Activated CD4-positive, alpha-beta T cell treated with anti-CD3 and anti-CD28 coated beads, Interleukin-2, amount 10 ng/mL, durations not matched to agents 7 days and 5 days (primary cell): ENCODE measurements at places on chromosomes 5 and 9. TPM values are rescaled to one million over a fixed set of nuclear protein-coding genes. Genes with fewer than 3 reads are reported as not detected.

DNA sequence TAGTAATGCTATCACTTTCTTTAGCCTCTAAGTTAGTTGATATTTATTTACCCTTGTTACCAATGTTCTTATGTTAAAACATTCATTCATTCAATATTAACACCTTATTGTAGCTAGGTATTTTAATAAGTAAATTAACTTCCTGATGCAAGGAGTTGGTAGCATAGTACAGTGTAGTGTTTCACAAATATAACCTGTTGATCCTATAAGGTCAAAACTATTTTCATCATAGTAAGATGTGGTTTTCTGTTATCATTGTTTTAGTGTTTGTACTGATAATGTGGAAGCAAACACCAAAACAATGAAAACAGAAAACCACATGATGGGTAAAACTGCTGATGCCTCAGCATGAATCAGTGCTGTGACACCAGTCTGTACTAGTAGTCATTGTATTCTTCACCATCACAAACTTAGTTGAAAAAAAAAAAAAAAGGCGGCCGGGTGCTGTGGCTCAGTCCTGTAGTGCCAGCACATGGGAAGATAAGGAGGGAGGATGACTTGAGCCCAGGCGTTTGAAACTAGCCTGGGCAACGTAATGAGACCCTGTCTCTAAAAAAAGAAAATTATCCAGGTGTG, 36.5 kb downstream of the ZCCHC7 start:
- DNase-seq: no peak
- no peak overlapping the region for H3K27ac ChIP-seq
- no peak overlapping the region for H3K4me3 ChIP-seq
- no peaks in the 10 kb centered on the region for H3K27me3 ChIP-seq
- peaks cover 60% of the 10 kb centered on the region for H3K36me3 ChIP-seq
- H3K4me1 ChIP-seq: peaks cover 14% of the 10 kb centered on the region

GRCh38 chr9:99114049-99114440, 9.1 kb downstream of the TGFBR1 start:
- peaks cover 87% of the 10 kb centered on the region for H3K4me1 ChIP-seq
- H3K4me3 ChIP-seq: no peak overlapping the region
- H3K36me3 ChIP-seq: peaks cover 60% of the 10 kb centered on the region

OSMR gene
- total RNA-seq: not detected

IFNA2 gene
- not detected for total RNA-seq

DNA sequence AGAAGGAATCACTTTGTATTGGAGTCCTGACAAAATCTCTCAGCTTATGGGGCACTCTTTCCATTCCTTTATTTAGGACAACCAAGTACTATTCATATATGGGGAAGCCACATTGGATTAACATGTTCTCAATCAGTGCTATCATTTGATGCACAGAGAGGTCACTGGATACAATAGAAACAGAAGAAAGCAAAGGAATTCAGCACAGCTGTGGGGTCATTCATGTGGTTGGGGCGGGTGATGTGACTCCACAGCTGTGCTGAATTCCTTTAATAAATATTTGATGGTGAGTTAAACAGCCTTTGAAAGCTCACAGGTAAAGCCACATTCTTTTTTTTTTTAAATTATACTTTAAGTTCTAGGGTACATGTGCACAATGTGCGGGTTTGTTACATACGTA, 854 bp upstream of the TEX48 start:
- peaks cover 56% of the 10 kb centered on the region for H3K4me1 ChIP-seq
- no peak overlapping the region for H3K27ac ChIP-seq
- peaks cover 36% of the 10 kb centered on the region for H3K36me3 ChIP-seq
- peaks cover 3% of the 10 kb centered on the region for H3K27me3 ChIP-seq
- H3K4me3 ChIP-seq: no peak overlapping the region
- no peak for DNase-seq

DNAJC21 gene
- 52.4 TPM for total RNA-seq

DNA sequence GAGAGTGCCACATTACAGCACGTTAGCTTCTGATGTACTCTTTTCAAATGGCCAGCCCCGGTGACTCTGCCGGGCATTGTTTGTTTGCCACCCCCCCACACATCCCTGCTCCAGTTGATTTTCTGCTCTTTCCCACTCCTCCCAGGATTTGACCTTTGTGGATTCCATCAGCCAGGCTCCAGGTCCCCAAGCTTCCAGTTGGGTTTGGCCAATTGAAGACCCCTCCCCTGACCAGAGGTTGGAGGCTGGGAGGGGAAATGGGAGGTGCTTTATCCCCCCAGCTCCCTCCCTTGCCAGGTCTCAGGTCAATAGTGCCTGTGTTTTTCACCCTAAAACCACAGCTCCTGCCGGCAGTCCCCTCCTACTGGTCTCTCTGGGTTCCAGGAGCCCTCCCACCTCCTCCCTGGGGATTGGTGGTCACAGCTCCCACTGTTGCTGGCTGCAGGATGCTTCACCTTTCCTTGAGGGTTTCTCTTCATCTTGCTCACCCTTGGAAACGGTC, 34.9 kb downstream of the IRF1 start:
- peak; percentile 17 for DNase-seq
- peak overlapping the region; percentile 51 for H3K4me3 ChIP-seq
- peaks cover 70% of the 10 kb centered on the region for H3K36me3 ChIP-seq
- H3K4me1 ChIP-seq: peaks cover 85% of the 10 kb centered on the region
- peak overlapping the region; percentile 99 for H3K27ac ChIP-seq
- H3K27me3 ChIP-seq: no peaks in the 10 kb centered on the region

DNA sequence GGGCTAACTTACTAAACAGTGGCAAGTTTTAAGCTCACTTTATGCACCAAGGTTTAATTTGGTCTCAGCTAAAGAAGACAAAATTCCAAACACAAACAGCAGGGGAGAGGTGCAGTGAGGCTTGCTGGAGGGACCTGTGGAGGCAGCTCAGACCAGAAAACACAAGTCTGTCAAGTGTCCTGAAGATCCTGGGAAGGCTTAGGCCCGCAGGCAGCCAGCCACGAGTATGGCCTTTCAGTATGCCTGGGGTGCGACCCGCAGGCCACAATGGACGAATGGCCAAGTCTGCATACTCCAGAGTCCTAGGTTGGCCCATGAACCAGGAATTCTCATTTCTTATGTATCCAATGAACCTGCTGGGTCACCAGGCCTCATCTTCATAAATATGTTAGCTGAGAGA, 9.3 kb downstream of the CCNI2 start:
- DNase-seq: no peak
- H3K27ac ChIP-seq: no peak overlapping the region
- no peak overlapping the region for H3K4me3 ChIP-seq
- no peaks in the 10 kb centered on the region for H3K27me3 ChIP-seq
- H3K36me3 ChIP-seq: no peaks in the 10 kb centered on the region

SPINK4 gene
- not detected for total RNA-seq

DNA sequence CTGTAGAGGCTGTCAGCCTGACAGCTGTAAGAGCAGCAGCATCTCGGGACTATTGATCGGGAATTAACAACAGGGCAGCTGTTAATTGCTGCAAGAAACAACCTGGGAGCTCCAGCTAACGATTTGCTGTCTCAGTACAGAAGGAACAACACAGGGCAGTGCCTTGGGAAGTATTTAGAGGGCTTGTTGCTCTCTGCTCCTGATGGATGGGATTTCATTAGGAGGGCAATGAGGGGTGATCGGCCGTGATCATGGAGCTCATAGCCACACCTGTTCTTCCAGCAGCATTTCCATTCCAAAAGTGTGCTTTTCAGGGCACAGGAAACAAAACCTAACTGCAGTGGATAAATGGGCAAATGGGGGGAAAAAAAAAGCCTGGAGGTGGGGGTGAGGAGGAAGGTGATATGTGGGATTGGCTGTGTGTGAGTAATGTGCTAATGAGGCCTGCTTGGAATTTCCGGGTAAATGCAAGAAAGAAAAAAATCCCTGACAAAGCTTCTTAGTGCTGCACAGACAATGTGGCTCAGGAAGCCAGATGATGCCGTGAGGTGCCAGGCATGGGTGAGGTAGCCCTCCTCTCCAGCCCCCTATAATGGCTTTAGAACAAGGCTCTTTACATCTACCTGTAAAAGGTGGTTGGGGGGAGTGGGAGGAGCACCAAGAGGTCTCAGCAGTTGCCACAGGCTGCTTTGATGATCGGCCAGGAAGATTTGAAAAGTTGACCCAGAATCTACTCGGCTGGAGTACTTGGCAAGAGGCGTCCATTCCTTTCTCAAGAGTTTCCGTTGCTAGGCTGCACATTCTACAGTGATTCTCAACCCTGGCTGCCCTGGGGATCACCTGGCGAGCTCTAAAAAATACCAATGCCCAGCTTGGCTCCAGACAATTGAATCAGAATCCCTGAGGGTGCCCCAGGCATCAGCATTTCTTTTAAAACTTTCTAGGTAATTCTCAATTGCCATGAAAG, 139.5 kb upstream of the KLF9 start:
- H3K4me3 ChIP-seq: no peak overlapping the region
- no peak overlapping the region for H3K27ac ChIP-seq
- no peaks in the 10 kb centered on the region for H3K27me3 ChIP-seq
- H3K36me3 ChIP-seq: no peaks in the 10 kb centered on the region
- DNase-seq: no peak

DNA sequence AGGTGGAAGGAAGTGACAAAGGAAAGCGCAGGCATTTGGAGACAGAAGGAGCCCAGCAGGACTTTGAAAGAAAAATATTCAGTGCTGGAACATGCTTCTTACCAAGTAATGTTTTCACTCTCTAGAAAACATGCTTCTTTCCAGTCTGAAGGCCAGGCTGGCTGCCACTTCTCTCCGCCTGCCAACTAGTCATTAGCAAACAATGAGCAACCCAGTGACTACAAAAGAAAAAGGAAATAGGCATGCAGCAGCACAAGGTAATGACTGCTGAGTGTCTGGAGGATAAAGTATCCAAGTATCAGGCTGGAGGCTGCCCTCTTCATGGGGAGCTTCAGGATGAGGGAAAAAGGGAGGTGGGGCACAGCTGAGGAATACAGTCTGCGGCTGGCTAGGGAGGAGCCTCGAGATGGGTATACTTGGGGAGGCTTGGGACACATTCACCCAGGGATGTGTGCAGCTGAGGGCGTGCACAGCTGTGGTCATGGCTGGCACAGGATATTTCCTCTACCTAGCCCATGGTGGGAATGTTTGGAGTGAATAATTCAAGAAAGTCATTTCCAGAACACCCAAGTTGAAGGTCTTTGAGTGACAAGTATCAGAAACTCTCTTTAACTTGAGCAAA, 161.5 kb upstream of the KIF2A start:
- no peak for DNase-seq
- no peak overlapping the region for H3K4me3 ChIP-seq
- peaks cover 27% of the 10 kb centered on the region for H3K27me3 ChIP-seq
- H3K4me1 ChIP-seq: no peaks in the 10 kb centered on the region
- H3K36me3 ChIP-seq: no peaks in the 10 kb centered on the region

DNA sequence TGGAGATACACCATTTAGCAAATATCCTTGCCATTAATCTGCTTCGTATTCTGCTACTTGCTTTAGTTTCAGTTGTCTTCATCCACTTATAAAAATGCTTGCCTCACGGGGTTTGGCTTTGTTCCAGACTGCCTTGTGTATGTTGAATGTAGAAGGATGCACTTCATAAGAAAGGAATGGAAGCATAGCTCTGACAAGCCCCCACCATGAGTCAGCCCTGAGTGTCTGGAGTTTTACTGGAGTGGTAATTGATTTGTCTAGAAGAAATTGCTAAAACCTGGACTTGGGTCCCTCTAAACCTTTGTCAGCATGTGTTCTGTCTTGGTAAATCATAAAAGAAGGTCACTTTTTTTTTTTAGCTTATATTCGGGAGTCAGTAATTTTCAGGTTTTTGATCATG, 4.6 kb downstream of the TEX48 start:
- no peak for DNase-seq
- peaks cover 8% of the 10 kb centered on the region for H3K36me3 ChIP-seq
- H3K27me3 ChIP-seq: peaks cover 4% of the 10 kb centered on the region
- no peak overlapping the region for H3K27ac ChIP-seq
- H3K4me3 ChIP-seq: no peak overlapping the region

DNA sequence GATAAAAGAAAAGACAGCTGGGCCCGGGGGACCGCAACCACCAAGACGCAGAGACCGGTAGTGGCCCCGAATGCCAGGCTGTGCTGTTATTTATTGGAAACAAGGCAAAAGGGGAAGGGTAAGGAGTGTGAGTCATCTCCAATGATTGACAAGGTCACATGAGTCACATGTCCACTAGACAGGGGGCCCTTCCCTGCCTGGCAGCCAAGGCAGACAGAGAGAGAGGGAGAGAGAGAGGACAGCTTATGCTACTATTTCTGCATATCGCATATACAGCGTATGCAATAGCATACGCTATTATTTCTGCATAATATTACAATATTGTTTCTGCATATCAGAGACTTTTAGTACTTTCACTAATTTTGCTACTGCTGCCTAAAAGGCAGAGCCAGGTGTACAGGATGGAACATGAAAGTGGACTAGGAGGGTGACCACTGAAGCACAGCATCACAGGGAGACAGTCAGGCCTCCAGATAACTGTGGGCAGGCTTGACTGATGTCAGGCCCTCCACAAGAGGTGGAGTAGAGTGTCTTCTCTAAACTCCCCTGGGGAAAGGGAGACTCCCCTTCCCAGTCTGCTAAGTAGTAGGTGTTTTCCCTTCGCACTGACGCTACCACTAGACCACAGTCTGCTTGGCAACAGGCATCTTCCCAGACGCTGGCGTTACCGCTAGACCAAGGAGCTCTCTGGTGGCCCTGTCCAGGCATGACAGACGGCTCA, 50.3 kb downstream of the RFX3 start:
- no peak overlapping the region for H3K4me3 ChIP-seq
- no peak for DNase-seq
- peaks cover 64% of the 10 kb centered on the region for H3K4me1 ChIP-seq
- H3K27me3 ChIP-seq: no peaks in the 10 kb centered on the region

DNA sequence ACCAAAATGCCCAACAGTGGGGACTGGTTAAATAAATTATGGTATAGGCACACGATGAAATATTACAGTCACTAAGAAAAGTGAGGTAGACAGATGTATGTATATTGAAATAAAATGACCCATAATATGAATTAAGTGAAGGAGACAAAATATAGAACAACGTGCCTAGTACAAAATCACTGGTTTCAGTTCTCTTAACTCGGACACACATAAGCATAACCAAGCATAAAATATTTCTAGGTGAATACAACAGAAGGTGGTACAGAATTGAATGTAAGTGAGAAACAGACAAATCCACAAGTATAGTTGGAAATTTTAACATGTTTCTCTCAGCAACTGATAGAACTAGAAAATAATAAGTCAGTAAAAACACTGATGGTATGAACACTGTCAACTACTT, 22.0 kb downstream of the PUM3 start:
- H3K4me3 ChIP-seq: no peak overlapping the region
- H3K4me1 ChIP-seq: peaks cover 5% of the 10 kb centered on the region
- peaks cover 47% of the 10 kb centered on the region for H3K36me3 ChIP-seq
- no peak overlapping the region for H3K27ac ChIP-seq
- no peak for DNase-seq

RANBP17 gene
- total RNA-seq: not detected

LCN12 gene
- total RNA-seq: 3.1 TPM

GRCh38 chr9:83133316-83133715, 70.4 kb upstream of the RASEF start:
- H3K4me1 ChIP-seq: no peaks in the 10 kb centered on the region
- no peak for DNase-seq
- no peaks in the 10 kb centered on the region for H3K36me3 ChIP-seq

QRFP gene
- not detected for total RNA-seq

DNA sequence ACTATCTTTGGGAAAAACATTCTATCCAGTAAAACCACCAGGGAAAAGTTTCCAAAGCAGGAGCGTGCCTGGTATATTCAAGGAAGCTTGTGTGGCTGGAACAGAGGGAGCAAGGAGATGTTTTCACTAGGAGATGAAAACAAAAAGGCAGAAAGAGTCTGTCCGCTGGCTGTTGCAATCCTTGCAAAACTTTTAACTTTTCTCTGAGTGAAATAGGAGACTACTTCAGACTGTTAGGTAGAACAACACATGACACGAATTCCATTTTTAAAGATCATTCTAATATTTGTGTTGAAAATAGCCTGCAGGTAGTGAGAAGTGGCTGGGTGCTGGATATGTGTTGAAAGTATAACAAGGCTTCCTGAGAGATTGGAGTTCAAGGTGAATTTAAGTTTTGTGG, 69.5 kb downstream of the PRR16 start:
- H3K27ac ChIP-seq: no peak overlapping the region
- no peaks in the 10 kb centered on the region for H3K4me1 ChIP-seq
- no peak for DNase-seq
- no peaks in the 10 kb centered on the region for H3K27me3 ChIP-seq
